Ureter (tissue), 1 donor: ENCODE measurements at places on chromosomes 7 and 10. TPM values are rescaled to one million over a fixed set of nuclear protein-coding genes. Genes with fewer than 3 reads are reported as not detected.

DNA sequence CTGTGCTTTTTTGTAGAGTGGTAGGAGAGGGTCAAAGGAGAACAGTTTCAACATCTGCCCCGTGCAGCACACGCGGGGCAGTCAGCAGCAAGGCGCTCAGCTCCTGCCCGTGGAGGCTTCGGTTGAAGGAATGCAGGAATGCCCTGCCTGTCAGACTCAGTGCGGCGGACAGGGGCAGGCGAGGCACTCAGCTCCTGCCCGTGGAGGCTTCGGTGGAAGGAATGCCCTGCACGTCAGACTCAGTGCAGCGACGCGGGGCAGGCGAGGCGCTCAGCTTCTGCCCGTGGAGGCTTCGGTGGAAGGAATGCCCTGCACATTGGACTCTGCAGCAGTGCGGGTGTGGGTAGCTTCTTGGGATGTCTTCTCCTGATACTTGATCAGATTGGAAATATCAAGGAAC lies 37.0 kb downstream of the PPP2R2D start:
- no peak for DNase-seq

DNA sequence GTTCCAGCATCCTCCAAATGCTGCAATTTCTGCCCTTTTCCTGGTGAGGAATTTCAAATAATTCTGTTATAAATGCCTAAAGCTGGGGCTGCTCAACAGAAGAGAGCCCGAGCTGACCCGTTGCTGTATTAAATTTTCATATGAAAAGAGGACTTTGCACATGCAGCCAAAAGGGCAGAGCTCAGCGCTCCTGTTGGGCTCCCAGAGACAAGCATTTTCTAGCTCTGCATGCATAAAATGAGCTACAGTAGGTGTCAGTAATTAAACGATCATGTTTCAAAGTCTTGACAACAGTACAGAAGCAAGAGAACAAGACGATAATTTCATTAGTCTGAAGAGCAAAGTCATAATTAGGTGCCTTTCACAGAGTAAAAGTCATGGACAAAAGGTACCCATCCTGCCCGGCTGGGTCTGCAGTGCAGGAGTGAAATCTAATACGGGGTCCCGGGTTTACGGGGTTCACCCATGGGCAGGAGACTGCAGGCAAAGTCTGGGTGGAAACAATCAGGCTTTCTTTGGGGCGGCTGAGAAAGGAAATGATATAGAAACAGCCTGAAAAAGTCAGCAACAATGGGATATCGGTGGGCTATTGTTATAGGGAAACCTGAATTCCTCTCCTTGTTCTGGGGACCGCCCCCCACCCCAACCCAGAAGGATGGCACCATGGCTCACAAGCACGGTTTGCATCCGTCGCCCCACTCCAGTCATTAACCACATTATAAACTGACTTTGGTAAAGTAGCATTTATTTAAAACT lies 66.0 kb downstream of the EBF3 start:
- DNase-seq = no peak

- no peak for DNase-seq
Measured at GRCh38 chr7:106731187-106731586, 70.2 kb upstream of the CCDC71L start.

- DNase-seq = no peak
Measured at GRCh38 chr7:44211126-44211675, 10.4 kb downstream of the YKT6 start.

The BET1 gene
- total RNA-seq = 21.9 TPM

- no peak for DNase-seq
Measured at GRCh38 chr10:74763934-74764591, 62.3 kb upstream of the KAT6B start.

The SLC16A9 gene
- total RNA-seq = 8.0 TPM

The KCP gene
- 14.5 TPM for total RNA-seq

GRCh38 chr10:1377231-1377630 lies 321.0 kb downstream of the WDR37 start:
- peak; percentile 12 for DNase-seq

The NUTM2D gene
- 9.3 TPM for total RNA-seq

GRCh38 chr7:82419200-82419599 lies 24.4 kb downstream of the CACNA2D1 start:
- DNase-seq = no peak

DNA sequence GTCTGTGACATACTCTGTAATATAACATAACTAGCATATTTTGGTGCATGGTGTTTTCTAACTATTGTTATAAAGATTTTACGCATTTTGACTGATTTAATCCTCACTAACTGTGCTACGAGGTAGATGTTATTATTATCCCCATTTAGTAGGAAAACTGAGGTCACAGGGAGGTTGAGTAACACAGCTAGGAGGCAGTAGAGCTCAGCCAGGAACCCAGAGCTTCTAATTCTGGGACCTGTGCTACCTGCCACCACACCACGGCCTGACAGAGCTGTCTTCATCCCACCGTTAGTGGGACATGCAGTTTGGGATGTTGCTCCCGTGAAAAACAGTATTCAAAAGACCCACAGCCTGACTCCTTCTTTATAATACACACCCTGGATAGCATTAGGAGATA lies 962.5 kb downstream of the CNTNAP2 start:
- no peak for DNase-seq

GRCh38 chr10:128316925-128317324 lies 190.7 kb upstream of the MKI67 start:
- no peak for DNase-seq
